ENCODE measurements at places on chromosomes 11 and 22. TPM values are rescaled to one million over a fixed set of nuclear protein-coding genes. Genes with fewer than 3 reads are reported as not detected.
A peak's percentile ranks its signal among the peaks of the same experiment; 100 is the strongest.

The INS gene
- not detected for total RNA-seq

The SLC22A9 gene
- not detected for total RNA-seq

The GVQW3 gene
- 0.26 TPM for total RNA-seq

The RIMBP3C gene
- under 0.01 TPM for total RNA-seq

The GLB1L2 gene
- 3.4 TPM for total RNA-seq

The APOA5 gene
- not detected for total RNA-seq

The CYP2D6 gene
- 0.53 TPM for total RNA-seq

The OR5P2 gene
- total RNA-seq = not detected

The C11orf86 gene
- not detected for total RNA-seq

The CALCA gene
- total RNA-seq = not detected

The NLRP14 gene
- total RNA-seq = 0.13 TPM

The APOBEC3H gene
- total RNA-seq = 0.26 TPM

The TSSC4 gene
- total RNA-seq = 86.3 TPM

GRCh38 chr11:76617553-76618265, 52.8 kb downstream of the LRRC32 start:
- no peak for DNase-seq

GRCh38 chr11:46249103-46249937, 28.1 kb upstream of the CREB3L1 start:
- no peak for DNase-seq

DNA sequence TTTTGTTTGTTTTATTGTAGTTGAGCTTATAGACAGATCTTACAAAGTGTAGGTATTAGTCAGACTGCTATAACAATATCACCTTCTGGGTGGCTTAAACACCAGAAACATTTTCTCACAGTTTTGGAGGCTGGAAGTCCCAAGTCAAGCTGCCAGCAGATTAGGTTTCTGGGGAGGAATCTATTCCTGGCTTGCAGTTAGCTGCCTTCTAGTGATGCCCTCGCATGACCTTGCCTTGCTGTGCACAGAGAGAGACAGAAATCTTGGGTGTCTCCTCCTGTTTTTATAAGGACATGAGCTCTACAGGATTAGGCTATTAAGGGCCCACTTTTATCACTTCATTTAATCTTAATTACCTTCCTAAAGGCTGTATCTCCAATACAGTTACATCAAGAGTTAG, 1635.2 kb downstream of the FAM181B start:
- no peak for DNase-seq

DNA sequence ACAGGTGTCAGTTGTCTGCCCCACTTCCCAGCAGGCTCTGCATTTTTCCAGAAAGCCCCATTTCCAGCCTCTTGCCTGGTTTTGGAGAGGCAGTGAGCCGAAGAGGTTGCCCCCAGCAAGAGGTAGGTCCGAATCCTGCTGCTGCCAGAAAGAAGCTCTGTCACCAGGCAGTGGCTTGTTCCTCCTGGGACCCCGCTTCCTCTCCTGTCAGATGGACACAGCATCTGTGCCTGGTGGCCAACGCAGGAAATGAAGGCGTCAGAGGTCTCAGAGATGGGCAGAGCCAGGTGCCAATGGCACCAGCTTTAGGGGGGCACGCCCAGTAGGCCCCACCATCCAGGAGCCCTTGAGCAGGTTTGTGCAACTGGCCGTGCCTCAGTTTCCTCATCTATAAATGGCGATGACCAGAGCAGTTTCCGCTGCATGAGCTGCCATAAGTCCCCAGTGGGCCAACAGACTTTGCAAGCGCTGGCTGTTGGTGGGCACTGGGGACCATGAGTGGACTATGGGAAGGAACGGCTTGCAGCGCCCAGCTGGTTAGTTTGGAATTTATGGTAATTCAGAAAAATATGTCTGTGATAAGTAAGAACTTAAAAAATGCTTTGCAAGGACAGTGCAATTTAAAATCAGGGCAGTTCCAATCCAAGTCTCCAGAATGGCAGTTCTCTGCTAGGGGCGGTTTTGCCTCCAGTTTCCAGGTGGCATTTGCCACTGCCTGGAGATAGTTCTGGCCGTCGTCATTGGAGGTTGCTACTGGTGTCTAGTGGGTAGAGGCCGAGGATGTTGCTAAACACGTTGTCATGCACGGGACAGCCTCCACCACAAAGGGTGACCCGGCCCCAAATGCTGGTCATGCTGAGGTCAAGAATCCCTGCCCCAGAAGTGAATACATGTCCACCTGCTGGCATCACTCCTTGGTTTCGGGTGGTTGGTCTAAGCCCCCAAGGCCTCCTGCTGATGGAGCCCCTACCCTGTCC, 2.3 kb upstream of the OSBPL5 start:
- no peak for DNase-seq

GRCh38 chr22:16963189-16963945, 44.7 kb downstream of the GAB4 start:
- DNase-seq = no peak

GRCh38 chr22:19111584-19111983, 10.6 kb downstream of the DGCR2 start:
- DNase-seq = no peak

- DNase-seq = peak; percentile 47
These were observed 1068.8 kb downstream of the DLG2 start for GRCh38 chr11:84558085-84558905.

GRCh38 chr22:37892566-37893335, 13.3 kb upstream of the MICALL1 start:
- DNase-seq = no peak

DNA sequence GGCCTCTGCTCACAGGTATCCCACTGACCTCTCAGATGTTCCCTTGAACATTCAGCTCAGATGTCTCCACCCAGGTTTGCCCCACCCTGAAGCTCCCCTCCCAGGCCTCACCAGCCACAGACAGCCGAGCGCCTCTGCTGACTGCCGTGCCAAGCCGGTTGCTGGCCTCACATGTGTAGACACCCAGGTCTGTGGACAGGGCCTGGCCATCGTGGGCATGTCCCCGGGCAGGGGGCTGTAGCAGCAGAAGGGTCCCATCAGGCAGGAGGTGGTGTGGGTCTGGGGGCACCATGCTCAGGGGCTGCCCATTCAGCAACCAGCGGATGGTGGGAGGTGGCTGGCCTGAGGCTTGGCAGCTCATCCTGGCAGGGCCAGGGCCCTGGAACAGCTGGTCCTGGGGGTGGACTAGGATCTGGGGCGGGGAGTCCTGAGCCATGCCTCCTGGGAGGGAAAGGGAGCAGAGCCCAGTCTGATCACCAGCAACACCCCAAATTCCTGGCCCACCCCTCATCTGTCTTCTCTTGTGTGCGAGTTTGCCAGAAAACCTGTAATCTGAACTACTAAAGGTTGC, 759 bp downstream of the ROBO4 start:
- DNase-seq = no peak

- DNase-seq = no peak
These were observed 21.5 kb downstream of the BIRC2 start for GRCh38 chr11:102368472-102368871.

DNA sequence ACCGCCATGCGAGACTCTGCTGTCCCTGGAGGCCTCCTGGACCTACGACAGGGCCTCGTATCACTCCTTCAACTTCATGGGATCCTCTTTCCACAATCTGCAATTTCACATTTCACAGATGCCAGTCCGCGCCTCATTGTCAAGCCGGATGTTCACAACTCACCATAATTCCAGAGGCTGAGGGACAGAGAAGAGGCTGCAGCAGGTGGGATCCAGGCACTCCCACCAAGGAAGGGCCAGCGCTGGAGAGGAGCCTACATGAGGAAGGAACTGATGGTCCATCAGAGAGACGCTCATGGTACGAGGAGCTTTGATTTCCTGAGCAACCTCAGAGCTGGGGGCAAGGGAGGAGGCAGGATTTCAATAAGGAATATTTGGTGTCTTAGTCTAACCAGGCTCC, 495.0 kb downstream of the BRD1 start:
- DNase-seq = no peak

DNA sequence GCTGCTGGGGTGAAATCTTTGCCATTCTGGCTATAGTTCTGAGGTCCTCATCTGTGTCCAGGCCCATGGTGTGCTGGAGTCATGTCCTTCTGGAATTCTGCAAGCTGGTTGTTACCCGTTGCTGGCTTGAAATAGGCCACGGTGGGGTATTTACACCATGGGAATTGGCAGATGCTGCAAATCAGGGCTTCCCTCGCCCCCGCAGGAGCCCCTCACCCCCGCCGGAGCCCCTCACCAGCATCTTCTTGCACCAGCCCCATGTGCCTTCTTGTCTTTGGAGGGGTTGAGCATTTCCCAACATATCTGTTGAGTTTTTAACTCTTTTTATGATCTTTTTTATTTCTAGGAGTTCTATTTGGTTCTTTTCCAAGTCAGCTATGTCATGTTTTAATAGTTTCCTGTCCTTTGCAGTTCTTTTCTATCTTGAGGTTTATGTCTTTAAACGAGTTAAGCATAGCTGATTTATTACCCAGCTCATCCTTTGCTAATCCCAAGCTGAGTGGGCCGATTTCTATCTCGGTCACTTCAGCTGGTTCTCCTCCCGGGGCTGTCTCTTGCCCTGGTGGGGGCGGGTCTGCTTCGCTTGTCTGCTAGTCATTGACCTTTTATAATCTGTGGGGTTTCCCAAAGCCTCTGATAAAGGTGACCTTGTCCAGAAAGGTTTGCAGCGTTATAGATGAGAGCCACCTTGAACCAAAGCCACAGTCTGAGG, 17.6 kb downstream of the ANO1 start:
- DNase-seq = no peak

DNA sequence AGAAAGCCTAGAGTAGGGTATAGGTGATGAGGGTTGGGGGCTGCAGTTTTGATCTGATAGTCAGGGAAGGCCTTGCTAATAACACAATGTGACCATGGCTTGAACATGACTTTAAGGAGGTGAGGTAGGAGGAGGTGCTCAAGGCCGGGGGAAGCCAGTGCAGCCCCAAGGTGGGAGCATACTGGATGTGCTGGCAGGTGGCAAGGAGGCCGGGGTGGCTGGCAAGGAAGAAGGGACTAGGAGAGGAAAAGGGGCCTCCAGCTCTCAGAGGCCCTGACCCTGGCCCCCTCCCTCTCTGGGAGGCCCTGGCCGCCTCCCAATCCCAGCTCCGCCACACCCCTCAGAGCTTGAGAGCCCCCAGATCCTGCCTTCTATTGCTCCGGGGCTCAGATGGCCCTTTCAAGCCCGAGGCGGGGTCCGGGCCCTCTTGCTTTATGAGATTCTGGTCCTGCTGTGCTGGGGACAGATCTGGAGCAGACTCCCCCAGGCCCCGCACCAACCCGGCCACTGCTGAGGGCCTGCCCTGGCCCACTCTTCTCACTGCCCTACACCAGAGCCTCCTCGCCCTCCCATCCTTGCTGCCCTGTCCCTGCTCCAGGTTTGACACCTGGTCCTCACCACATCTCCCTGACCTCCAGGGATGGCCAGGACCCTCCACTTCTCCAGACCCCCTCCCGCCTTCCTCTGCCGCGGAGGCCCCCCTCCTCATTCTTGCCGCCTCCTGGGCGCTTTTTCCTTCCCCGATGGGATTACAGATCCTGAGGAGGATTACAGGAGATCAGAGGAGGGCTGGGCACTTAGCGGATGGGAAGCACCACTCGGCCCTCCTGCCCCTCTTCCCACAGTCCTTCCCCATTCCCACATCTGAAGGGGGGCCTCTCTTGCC, 1.8 kb downstream of the PITPNM1 start:
- DNase-seq = no peak

- DNase-seq = no peak
These were observed 25.6 kb upstream of the TMEM135 start for GRCh38 chr11:87012089-87012488.

GRCh38 chr22:49525801-49526535, 301.7 kb downstream of the BRD1 start:
- no peak for DNase-seq

- peak; percentile 45 for DNase-seq
These were observed 5.2 kb upstream of the SLC15A3 start for GRCh38 chr11:60957188-60957587.

- no peak for DNase-seq
These were observed 3.3 kb downstream of the ZBED4 start for GRCh38 chr22:49856766-49857618.

- DNase-seq = no peak
These were observed 15.5 kb downstream of the TUBGCP6 start for GRCh38 chr22:50229370-50229769.

GRCh38 chr11:16184588-16184987, 171.8 kb downstream of the SOX6 start:
- DNase-seq = peak; percentile 89

DNA sequence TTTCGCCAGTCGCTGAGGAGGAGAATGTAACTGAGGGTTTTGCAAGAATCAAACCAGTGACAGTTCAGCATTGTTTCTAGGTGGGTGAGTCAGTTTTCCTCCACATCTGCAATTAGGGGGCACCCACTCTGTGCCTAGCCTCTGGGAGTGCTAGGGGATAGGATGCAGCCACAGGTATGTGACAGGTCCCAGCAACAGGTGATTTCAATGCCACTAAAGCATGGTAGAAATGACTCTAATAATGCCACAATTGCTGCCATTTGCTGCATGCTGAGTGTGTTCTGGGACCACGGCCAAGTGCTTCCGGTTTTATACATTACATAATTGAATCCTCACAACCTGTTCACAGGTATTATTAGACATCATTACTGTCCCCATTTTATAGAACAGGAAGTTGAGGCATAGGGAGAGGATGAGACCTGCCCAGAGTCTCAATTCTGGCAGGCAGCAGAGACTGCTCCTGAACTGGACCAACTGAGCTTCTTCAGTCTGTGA, 556 bp downstream of the CRYBB2 start:
- DNase-seq = peak; percentile 50

DNA sequence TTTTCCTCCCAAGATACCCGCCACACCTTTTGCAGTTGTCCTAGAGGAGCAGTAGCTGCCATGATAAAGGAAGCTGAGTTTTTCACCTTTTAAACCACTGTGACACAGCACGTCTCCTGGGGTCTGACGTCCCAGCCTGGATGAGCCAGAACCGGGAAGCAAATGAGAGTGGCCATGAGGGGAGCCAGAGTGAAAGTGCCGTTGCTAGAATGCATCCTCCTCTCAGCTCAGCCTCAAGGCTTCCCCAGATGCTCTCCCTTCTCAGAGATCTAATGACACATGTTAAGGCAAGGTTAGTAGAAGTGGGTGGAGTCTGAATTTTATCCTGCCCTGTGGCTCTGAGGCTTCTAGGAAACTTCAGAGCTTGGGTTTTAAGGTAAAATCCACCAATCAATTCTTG, 23.4 kb upstream of the HTR3A start:
- no peak for DNase-seq

GRCh38 chr11:26909991-26910591, 83.8 kb upstream of the FIBIN start:
- no peak for DNase-seq

- DNase-seq = no peak
These were observed 774 bp upstream of the MRGPRG start for GRCh38 chr11:3219281-3219892.

DNA sequence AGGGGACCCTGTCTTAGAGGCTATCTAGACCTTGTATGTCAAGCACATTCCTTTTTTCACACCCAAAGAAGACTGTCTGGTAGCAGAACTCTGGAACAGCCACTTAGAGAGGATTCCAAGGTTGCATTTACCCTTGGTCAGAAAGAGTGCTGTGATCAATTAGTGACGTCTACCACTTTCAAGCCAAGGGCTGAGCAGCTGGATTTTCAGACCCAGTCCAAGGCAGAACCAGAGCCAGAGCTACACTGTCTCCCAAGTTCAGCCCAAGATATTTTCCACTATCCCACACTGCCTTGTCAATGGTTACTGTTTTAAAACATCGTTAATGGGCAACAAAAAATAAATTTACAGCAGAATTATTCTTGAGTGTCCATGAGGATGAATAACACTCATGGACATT, 24.0 kb downstream of the ABCC8 start:
- no peak for DNase-seq

GRCh38 chr11:127733552-127733951, 733.0 kb upstream of the KIRREL3 start:
- no peak for DNase-seq
